ENCODE measurements at places on chromosomes 7 and 10. TPM values are rescaled to one million over a fixed set of nuclear protein-coding genes. Genes with fewer than 3 reads are reported as not detected.

DNA sequence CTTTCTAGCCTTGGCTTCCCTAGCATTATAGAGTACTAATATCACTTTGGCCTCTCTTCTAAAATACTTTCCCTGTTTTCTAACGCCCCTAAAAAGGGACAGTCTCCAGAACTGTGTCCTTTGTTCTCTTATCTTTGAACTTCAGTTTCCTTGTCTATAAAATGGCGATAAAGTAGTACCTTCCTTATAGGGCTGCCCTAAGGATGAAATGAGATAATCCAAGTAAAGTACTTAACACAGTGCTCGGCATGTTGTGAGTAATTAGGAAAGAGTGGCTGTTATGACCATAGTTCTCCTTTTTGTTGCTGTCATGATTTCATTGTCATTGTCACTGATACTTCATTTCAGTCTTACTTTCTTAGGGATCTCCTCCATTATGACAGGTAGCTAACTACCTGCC, 114.7 kb downstream of the EXOC4 start:
- H3K4me3 ChIP-seq = no peak overlapping the region
- no peaks in the 10 kb centered on the region for H3K27me3 ChIP-seq
- DNase-seq = no peak
- H3K4me1 ChIP-seq = no peaks in the 10 kb centered on the region
- no peaks in the 10 kb centered on the region for H3K36me3 ChIP-seq

GRCh38 chr7:157904211-157904865, 567.5 kb downstream of the DNAJB6 start:
- no peak for DNase-seq
- no peaks in the 10 kb centered on the region for H3K36me3 ChIP-seq
- H3K4me1 ChIP-seq = no peaks in the 10 kb centered on the region
- no peak overlapping the region for H3K27ac ChIP-seq
- H3K27me3 ChIP-seq = no peaks in the 10 kb centered on the region
- H3K4me3 ChIP-seq = no peak overlapping the region

DNA sequence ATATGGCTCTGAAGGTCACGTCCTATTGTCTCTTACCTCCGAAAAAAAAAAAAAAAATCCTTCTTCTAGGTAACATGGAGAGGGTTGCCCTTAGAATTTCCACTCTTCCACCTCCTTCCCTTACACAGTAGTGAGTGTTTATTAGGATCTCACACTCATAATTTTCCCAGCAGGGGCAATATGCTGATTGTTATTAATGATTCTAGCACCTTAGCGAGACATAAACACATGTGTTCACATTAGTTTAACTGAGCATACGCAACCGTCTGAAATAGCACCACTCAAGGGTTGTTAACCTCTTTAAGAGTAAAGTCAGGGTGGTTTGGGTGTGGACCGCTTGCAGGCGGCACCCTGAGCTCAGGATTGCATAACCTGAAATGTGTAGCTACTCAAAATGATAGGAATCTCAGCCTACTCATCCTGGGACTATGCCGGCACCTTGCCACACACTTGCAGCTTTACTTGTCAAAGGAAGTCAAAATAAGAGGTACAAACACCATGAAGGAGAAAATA, 52.2 kb downstream of the CPEB3 start:
- H3K27ac ChIP-seq = peak overlapping the region; percentile 25
- DNase-seq = peak; percentile 39
- no peaks in the 10 kb centered on the region for H3K27me3 ChIP-seq
- peak overlapping the region; percentile 69 for H3K4me3 ChIP-seq
- no peaks in the 10 kb centered on the region for H3K36me3 ChIP-seq

GRCh38 chr10:115801457-115801856, 471.5 kb downstream of the GFRA1 start:
- DNase-seq = no peak
- no peak overlapping the region for H3K27ac ChIP-seq
- H3K4me3 ChIP-seq = no peak overlapping the region
- H3K36me3 ChIP-seq = no peaks in the 10 kb centered on the region
- H3K27me3 ChIP-seq = no peaks in the 10 kb centered on the region

GRCh38 chr7:36440880-36441279, 51.2 kb downstream of the ANLN start:
- H3K27me3 ChIP-seq = no peaks in the 10 kb centered on the region
- peaks cover 13% of the 10 kb centered on the region for H3K4me1 ChIP-seq
- no peak overlapping the region for H3K27ac ChIP-seq
- H3K36me3 ChIP-seq = no peaks in the 10 kb centered on the region
- H3K4me3 ChIP-seq = no peak overlapping the region

DNA sequence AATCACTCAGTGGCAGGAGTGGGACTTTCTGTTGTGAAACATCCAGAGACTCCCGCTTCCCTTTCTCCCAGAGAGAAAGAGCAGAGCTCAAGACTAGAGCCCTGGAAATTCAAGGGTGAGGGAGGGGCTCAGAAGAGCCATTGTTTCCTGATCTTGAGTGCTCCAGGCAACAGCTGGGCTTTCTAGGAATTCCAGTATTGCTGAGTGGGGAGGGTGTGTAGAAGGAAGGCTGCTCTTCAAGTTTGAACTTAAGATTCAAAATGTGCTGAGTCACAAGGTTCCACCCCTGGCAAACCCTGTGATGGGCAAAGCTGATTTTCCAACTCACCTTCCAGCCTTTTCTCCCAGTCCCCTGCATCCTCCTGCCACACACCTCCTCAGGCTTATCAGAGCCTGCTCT, 42.3 kb upstream of the MSRB2 start:
- H3K27ac ChIP-seq = no peak overlapping the region
- H3K4me3 ChIP-seq = no peak overlapping the region
- H3K36me3 ChIP-seq = no peaks in the 10 kb centered on the region
- H3K27me3 ChIP-seq = no peaks in the 10 kb centered on the region

GRCh38 chr10:103542764-103543616, 49.5 kb downstream of the NEURL1 start:
- peak; percentile 38 for DNase-seq
- H3K36me3 ChIP-seq = no peaks in the 10 kb centered on the region
- peaks cover 12% of the 10 kb centered on the region for H3K4me1 ChIP-seq
- H3K27ac ChIP-seq = peak overlapping the region; percentile 6

GRCh38 chr10:60237977-60238758, 151.5 kb downstream of the ANK3 start:
- H3K36me3 ChIP-seq = no peaks in the 10 kb centered on the region
- peak; percentile 78 for DNase-seq
- H3K4me3 ChIP-seq = no peak overlapping the region
- no peaks in the 10 kb centered on the region for H3K27me3 ChIP-seq
- H3K4me1 ChIP-seq = no peaks in the 10 kb centered on the region

DNA sequence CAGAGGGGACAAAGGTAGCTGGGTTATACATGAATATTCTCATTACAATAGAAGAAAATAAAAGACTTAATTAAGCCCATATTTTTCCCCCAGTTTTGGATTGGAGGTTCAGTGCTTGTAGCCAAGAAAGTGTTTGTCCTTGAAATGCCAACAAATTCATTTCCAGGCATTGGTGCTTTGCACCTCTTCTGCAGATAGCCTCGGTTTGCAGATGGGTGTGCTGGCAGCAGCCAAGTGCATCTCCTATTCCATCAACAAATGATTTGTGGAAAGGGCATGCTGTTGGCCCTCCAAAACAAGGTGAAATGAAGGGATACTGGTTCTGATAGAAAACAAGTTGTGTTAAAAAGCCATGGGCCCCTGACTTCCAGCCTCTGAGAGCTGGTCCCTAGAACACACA, 187.3 kb downstream of the DPY19L1 start:
- no peak overlapping the region for H3K27ac ChIP-seq
- no peak for DNase-seq
- H3K27me3 ChIP-seq = no peaks in the 10 kb centered on the region
- no peaks in the 10 kb centered on the region for H3K36me3 ChIP-seq
- H3K4me3 ChIP-seq = no peak overlapping the region

DNA sequence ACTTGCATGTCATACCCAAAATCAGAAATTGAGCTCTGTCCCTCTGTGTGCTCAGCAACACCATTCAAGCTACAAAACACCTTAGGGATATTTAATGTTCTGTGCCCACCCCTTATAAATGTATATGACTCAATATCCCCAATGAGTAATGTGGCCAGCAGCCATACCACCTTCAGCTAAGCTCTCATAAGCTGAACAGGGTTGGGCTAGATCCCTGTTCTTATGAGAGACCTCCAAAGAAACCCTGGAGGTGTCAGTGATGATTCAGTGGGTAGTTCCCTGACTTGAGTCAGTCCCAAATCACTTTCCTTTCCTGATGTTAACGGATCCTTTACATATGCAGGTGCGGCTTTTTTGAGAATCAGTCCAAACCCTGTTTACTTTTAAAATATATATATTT, 253.8 kb downstream of the CREB5 start:
- H3K4me1 ChIP-seq = no peaks in the 10 kb centered on the region
- no peak overlapping the region for H3K4me3 ChIP-seq
- H3K27ac ChIP-seq = no peak overlapping the region
- no peak for DNase-seq

GRCh38 chr7:134940729-134941128, 45.6 kb upstream of the AGBL3 start:
- H3K4me3 ChIP-seq = no peak overlapping the region
- H3K4me1 ChIP-seq = peaks cover 61% of the 10 kb centered on the region
- peak overlapping the region; percentile 85 for H3K27ac ChIP-seq
- H3K36me3 ChIP-seq = peaks cover 1% of the 10 kb centered on the region

- no peak for DNase-seq
- H3K4me1 ChIP-seq = no peaks in the 10 kb centered on the region
- no peaks in the 10 kb centered on the region for H3K27me3 ChIP-seq
- H3K27ac ChIP-seq = no peak overlapping the region
- H3K4me3 ChIP-seq = no peak overlapping the region
- no peaks in the 10 kb centered on the region for H3K36me3 ChIP-seq
Observed at GRCh38 chr10:129683519-129683918, 216.5 kb downstream of the MGMT start.

GRCh38 chr7:46886669-46887374, 695.1 kb downstream of the TNS3 start:
- H3K27ac ChIP-seq = no peak overlapping the region
- H3K4me1 ChIP-seq = no peaks in the 10 kb centered on the region
- H3K36me3 ChIP-seq = no peaks in the 10 kb centered on the region
- no peak overlapping the region for H3K4me3 ChIP-seq
- DNase-seq = no peak
- no peaks in the 10 kb centered on the region for H3K27me3 ChIP-seq

REEP3 gene
- total RNA-seq = 66.4 TPM

TFEC gene
- 45.1 TPM for total RNA-seq

UTF1 gene
- total RNA-seq = not detected

TMEM213 gene
- total RNA-seq = not detected
